ENCODE measurements at places on chromosomes 12 and 14. TPM values are rescaled to one million over a fixed set of nuclear protein-coding genes. Genes with fewer than 3 reads are reported as not detected.

The PLEK2 gene
- total RNA-seq: 8.3 TPM

The IQSEC3 gene
- 0.64 TPM for total RNA-seq

The ACOT6 gene
- 1.4 TPM for total RNA-seq

The GLS2 gene
- total RNA-seq: 37.2 TPM

The FAM90A1 gene
- total RNA-seq: 0.07 TPM

The NOP9 gene
- 15.3 TPM for total RNA-seq

The LALBA gene
- total RNA-seq: not detected

The CLEC1A gene
- 0.75 TPM for total RNA-seq

The GON7 gene
- 5.7 TPM for total RNA-seq

Data from right lobe of liver (tissue), 6 donors.